Neural crest cell (in vitro differentiated cells): ENCODE measurements at places on chromosomes 6 and 20.

GRCh38 chr6:18530201-18530600 is 143.1 kb downstream of the RNF144B start:
- DNase-seq = no peak

- DNase-seq = no peak
Observed at GRCh38 chr6:39951716-39952115, 17.5 kb upstream of the MOCS1 start.

DNA sequence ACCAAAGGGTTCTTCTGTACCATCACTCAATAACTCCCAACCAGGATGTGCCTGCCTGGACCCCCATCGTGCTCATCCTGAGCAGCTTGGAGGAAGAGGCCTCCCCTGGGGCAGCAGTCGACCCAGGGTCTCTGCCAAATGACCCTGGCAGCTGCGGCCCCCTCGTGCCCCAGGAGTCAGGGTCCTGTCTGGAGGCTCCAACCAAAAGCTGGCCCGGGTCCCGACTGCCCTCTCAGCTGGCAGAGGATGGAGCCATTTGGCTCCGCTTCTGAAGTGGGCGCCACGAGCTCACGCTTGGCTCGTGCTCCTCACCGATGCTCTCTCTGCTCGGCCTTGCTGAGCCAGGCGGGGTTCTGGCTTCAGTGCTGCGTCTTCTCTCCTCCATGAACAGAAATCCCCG is 56.8 kb downstream of the TFAP2C start:
- no peak for DNase-seq

- no peak for DNase-seq
Observed at GRCh38 chr6:146883640-146884531, 285.1 kb downstream of the ADGB start.

DNA sequence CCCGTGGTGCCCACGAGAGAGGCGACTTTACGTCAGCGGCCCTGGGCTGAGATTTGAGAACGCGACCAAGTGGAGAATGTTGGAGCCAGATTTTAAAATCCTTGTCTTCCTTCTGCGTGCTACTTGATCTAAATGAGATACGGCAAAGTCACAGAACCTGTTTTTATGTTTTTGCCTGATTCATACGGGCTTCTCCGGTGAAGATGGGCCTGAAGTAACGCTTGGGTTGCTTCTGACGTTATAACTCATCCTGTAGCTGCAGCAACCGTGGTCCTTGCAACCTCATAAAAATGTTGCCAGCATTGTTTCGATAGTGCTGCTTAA is 462 bp upstream of the SLC35B3 start:
- DNase-seq = no peak

DNA sequence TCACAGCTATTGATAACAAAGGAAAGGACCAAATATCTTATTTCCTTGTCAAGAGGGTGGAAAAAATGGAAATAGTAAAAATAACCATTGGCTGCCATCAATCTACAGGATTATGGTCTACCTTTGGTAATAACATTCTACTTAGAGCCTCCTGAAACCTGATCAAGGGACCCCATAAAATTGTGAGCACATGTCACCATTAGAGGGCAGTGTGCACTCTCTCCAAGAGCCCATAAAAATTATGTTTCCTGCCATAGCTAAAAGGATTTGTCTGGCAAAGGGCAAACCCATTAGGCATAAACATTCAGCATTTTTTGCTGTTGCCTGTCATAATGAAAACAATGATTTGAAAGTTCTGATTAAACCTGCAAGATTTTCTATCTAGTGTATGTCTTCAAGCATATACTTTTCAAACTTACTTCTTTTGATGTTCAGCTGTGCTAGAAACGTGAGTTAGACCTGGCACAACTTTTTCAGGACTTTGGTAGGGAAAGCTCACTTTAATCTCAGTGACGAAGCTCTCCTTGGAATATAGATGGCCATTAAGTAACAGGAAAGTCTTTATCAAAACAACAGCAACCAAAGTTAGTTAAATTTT is 120.7 kb upstream of the ZFP64 start:
- peak; percentile 55 for DNase-seq

GRCh38 chr6:93423542-93423941 is 4.2 kb upstream of the EPHA7 start:
- DNase-seq = peak; percentile 69

DNA sequence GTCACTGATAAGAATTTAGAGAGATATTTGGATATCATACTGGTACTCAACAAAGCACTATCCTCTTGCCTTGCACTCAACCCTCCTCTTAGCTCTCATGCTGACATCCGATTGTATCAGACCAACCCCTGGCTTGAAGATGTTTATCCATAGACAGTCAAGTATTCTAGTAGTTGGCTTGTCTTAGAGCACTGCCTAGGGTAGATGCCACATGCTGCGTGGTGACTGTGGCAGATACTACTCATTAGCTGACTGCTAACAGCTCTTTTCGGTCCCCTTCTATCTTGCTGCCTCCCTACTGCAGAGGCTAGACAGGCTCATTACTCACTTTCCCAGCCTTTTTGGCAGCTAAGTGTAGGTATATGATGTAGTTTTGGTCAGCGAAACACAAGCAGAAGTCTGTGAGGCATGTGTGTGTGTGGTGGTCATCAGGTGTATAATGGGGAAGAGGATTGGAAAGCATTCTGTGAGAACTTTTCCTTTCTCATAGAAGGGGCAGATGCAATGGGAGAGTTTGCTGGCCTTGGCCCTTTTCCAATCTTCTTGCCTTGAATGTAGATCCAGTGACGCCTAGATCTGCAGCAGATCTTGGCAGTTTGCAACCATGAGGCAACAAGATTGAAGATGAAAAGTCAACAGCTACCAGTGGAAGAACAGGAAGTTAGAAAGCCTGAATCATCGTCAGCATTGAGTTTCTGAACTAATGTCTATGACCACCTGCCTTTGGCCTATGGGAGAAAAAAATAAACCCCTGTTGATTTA is 4.4 kb upstream of the IFNGR1 start:
- DNase-seq = no peak

GRCh38 chr20:34165018-34165619 is 53.1 kb upstream of the EIF2S2 start:
- DNase-seq = no peak

GRCh38 chr20:6504826-6505225 is 262.7 kb upstream of the BMP2 start:
- DNase-seq = no peak

DNA sequence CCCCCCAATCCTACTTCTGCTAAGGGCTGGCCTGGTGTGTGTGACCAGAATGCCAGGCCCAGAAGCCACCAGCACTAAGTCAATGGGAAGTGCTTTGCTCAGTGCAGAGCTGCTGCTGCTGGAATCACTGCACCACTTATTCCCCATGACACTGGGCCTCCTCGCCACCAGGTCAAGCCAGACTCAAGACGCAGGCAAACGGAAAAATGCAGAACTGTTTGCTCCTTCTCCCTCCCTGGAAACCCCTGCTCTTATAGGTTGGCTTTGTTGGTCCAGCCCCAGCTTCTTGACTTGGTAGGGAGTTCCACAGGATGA is 121.9 kb downstream of the PHACTR3 start:
- no peak for DNase-seq

- no peak for DNase-seq
Observed at GRCh38 chr6:46058951-46059350, 43.3 kb upstream of the CLIC5 start.
